ENCODE measurements at places on chromosomes 7 and 10. TPM values are rescaled to one million over a fixed set of nuclear protein-coding genes. Genes with fewer than 3 reads are reported as not detected.

The ASAH2 gene
- total RNA-seq: 6.1 TPM

The GIMAP2 gene
- total RNA-seq: 14.3 TPM

The SLC16A12 gene
- total RNA-seq: 11.0 TPM

The TCERG1L gene
- 7.1 TPM for total RNA-seq

The TAS2R41 gene
- total RNA-seq: not detected

The FAM241B gene
- 5.1 TPM for total RNA-seq

The ARHGAP21 gene
- 161 TPM for total RNA-seq

The SCART1 gene
- total RNA-seq: 2.9 TPM

The FGL2 gene
- 135 TPM for total RNA-seq

The PRSS1 gene
- total RNA-seq: not detected

The SORCS1 gene
- 11.4 TPM for total RNA-seq

The IDI2 gene
- total RNA-seq: not detected

The TBC1D12 gene
- 22.5 TPM for total RNA-seq

The CC2D2B gene
- total RNA-seq: 3.0 TPM

The TCF7L2 gene
- 12.9 TPM for total RNA-seq

The MEST gene
- 316 TPM for total RNA-seq

The HABP2 gene
- 0.11 TPM for total RNA-seq

The SSBP1 gene
- 86.5 TPM for total RNA-seq

The SEMA3E gene
- 8.3 TPM for total RNA-seq

The LRRC17 gene
- 110 TPM for total RNA-seq

Data from spinal cord (tissue), 10 donors.